ENCODE measurements at places on chromosomes 2 and 18. TPM values are rescaled to one million over a fixed set of nuclear protein-coding genes. Genes with fewer than 3 reads are reported as not detected.

The TSPYL6 gene
- polyA plus RNA-seq: 0.17 TPM

The GALR1 gene
- 0.21 TPM for polyA plus RNA-seq

The ERLEC1 gene
- polyA plus RNA-seq: 62.7 TPM

DNA sequence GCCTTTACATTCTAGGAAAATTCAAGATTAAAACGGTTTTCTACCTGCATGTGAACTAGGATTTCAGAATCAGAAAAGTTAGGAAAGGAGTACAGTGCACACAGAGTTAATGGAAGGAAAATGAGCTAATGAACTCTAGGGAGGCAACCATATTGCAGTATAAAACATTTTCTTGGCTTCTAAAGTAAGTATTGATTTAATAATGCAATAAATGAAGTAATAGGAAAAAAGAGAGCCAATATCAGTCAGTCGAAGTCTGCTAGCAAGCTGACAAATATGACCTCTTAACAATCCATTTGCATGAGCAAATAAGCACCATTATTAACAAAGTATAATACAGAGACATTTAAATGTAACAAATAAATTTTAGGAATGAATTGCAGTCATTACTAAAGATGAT lies 80.2 kb upstream of the COL3A1 start:
- DNase-seq: no peak

GRCh38 chr2:96470636-96471035 lies 34.5 kb downstream of the NEURL3 start:
- peak; percentile 51 for DNase-seq

Data from renal pelvis (tissue), 12 donors.